Naive B cell (primary cell): ENCODE measurements at places on chromosomes 2 and 18.

DNA sequence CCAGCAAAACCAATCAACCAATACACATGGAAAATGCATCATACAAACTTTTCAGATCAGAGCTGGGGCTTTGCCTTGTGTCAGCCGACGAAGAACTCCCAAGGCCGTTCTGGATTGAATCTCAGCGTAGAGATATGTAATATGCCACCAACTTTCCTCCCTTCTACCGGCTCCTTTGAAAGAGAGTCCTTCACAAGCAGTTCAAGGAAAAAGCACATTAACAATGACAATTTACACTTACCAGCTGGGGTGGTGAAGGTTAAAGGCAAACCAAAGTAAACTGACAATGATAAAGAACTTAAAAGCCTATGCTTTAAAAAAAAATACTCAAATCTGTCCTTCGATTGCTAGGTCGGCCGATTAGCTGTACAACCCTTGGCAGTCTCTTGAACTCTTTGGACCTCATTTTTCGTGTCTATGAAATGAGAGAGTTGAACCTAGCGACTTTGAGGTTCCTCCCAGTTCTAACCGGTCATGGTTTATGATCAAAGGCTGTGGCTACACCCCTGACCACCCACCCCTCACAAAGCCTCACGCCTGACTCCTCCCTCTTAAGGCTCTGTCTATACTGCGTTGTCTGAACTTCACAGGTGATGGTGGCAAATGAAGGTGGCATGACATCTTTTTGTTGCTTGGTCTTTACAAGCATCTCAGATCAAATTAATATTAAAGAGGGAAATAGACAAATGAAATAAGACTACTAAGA lies 46.2 kb downstream of the BCL2 start:
- peak; percentile 37 for DNase-seq

- DNase-seq, result no peak
These were observed 419.6 kb upstream of the POU3F3 start for GRCh38 chr2:104434318-104434792.

DNA sequence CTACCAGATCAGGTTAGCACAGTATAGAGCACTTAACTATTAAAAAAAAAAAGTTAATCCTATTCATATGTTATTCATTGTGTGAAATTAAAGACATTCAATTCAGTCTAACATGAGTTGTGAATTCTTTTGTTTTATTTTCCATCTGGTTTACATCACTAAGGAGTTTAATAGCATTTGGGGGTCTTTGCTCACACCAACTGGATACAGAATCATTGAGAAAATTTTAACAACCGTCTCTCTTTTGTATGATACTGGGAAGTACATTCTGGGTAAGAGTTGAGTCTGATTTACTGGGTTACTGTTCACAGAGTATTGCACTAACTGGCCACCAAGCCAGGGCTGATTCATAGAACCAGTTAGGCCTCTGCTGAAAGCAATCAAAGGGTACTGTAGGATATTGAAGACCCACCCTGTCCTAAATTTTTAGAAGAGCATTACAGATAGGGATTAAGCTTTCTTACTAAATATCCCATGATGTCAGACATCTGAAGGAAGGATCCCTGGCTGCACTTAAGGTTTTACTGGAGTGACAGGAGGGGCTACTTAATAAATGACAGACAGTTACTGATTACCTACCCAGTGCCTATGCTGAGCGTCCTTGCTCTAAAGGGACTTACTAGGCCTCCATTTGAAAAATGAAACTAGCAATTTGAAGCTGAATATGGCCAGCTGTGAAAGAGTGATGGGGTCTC lies 387.9 kb downstream of the SETBP1 start:
- no peak for DNase-seq

DNA sequence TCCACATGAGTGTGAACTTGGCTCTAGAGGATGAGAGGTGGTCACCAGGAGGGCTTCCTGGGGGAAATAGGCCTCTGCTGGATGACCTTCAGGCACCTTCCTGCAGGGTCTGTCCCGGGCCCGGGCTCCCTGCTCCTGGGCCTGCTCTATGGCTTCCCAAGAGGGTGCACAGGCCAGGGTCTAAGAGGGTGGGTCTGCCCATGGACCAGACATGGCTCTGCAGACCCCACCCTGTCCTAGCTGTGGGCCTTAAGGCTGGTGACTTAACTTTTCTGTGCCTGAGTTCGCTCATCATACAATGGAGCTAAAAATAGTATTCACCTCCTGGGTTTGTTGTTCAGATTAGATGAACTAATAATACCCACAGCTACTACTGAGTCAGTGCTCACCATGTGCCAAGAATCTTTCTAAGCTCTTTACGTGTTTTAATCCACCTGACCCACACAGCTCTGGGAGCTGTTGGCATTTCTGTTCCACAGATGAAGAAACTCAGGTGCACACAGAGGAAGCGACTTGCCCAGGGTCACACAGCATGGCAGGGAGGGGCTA lies 14.4 kb downstream of the INHBB start:
- DNase-seq, result no peak

GRCh38 chr18:32346671-32347070 lies 124.0 kb downstream of the GAREM1 start:
- DNase-seq, result no peak

DNA sequence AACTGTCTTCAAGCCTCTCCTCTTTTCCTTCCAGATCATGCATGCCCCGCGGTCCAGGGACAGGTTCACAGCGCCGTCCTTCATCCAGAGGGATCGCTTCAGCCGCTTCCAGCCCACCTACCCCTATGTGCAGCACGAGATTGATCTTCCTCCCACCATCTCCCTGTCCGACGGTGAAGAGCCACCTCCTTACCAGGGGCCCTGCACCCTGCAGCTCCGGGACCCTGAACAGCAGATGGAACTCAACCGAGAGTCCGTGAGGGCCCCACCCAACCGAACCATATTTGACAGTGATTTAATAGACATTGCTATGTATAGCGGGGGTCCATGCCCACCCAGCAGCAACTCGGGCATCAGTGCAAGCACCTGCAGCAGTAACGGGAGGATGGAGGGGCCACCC lies 81.3 kb downstream of the FAM210A start:
- no peak for DNase-seq

GRCh38 chr2:21317131-21317530 lies 193.4 kb downstream of the TDRD15 start:
- peak; percentile 6 for DNase-seq

GRCh38 chr2:137250401-137250800 lies 485.1 kb downstream of the THSD7B start:
- no peak for DNase-seq

GRCh38 chr2:102224824-102225739 lies 38.3 kb downstream of the IL1RL2 start:
- no peak for DNase-seq

DNA sequence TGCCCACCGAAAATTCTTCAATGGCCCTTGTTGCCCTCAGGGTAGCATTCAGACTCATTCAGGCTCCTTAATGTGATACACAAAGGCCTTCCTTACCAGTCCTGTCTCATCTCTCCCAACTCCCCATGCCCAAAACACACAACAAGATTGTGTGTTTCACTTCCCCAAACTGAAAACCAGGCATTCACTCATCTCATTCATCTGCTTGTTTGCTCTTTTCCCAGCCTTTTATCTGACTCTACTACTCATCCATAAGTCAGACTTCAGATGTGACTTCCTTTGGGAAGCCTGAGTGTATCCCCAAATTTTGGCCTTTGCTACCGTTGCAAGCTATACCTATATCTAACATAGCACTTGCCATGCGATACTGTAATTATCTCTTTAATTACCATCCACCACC lies 9.7 kb upstream of the SLC39A10 start:
- DNase-seq, result peak; percentile 24

- DNase-seq, result no peak
These were observed 89.0 kb downstream of the EIPR1 start for GRCh38 chr2:3288470-3289170.

- peak; percentile 85 for DNase-seq
These were observed 157.9 kb downstream of the ANKRD44 start for GRCh38 chr2:197152451-197153228.

DNA sequence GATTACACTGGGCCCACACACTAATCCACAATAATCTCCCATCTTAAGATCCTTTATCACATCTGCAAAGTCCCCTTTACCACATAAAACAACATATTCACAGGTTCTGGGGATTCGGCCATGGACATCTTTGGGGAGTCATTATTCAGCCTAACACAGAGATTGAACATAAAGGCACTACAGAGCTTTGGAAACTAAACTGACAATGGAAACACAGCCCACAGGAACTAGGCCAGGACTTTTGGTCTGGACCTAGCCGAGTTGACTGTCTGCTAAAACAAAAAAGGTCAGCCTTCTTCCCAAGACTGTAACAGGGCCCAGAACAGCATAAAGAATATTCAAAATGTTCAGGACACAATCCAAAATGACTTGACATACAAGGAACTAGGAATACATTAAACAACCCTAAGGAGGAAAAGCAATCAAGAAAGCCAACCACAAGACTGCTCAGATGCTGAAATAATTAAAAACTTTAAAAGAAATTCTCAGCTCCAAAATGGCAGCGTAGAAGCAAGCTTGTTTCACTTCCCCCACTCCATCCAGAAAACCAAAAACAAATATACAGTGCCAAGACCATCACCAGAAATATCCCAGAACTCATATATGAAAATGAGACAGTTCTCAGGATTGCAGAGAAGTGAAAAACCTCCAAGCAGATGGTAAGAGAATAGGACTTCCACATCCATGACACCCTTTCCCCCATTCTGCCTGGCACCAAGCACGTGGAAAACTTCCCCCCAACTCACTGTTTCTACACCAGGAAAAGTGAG lies 207.8 kb downstream of the ATAD2B start:
- no peak for DNase-seq

DNA sequence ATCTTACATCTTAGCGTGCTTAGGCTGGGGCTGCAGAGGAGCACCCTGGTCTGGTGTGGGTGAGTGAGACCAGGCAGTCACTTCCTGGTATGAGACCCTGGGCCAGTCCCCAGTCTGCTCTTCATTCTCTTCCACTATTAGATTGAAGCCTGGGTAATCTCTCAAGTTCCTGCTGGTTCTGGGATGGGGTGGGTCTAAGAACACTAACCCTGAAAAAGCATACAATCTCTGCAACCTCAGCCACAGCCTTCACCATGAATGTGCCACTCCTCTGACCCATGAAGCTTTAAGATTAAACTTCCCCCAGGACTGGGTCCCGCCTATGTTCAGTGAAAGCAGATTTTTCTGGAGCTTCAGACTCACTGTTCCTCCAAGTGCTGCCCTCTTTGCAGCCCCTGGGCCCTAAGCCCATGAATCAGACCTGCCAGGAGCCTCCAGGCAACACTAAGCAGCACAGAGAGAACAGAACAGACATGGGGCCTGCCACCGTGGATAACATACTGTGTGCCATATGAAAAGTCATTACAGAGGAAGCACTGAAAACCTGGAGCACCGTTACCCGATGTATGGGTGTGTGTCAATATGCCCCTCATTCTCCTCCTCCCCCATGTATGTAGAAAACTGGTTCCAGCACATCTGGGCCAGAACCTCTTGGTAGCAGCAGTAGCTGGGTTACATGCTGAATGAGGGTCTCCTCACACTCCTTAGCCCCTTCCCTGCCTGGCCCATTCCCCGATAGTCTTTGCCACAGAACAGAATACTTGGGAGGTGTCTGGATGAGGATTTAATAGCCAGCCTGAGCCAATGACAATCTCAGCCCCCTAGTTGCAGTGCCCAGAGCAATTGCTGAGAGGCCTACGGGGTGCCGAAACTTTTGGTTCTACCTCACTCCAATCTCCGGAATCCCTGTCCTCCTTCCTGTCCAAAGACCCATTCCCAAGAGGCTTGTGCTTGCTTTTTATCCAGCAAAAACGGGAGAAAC lies 2.7 kb upstream of the SIX2 start:
- DNase-seq, result no peak

- DNase-seq, result no peak
These were observed 114.0 kb upstream of the STON1 start for GRCh38 chr2:48415836-48416515.

DNA sequence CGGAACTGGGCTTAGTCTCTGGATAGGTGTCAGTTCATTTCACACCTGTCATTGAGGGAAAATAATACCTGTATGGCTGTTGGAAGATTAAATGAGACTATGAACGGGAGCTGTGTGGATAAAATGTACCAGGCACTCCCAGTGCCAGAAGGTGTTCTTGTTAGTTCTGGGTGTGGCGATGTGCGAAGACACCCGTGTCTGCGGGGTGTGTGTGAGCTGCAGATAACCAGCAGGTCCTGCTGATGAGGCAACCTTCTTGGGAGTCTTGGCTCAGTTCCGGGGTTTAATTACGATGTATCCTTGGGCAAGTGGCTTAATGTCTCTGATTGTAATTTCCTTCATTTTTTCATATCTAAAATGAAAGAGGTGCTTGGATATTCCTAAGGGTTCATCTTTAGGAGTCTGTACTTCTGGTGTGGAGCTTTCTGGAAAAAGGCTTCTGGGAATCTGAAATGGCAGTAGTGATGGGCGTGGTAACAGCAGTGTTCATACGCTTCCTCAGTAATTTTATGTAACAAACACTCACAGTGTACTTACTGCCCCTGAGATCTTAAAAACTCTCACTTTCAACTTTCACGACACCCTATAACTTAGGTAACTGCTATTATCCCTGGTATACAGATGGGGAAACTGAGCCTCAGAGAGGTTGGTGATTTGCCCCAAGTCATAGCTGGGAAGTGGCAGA lies 35.0 kb downstream of the NEDD4L start:
- DNase-seq, result no peak

DNA sequence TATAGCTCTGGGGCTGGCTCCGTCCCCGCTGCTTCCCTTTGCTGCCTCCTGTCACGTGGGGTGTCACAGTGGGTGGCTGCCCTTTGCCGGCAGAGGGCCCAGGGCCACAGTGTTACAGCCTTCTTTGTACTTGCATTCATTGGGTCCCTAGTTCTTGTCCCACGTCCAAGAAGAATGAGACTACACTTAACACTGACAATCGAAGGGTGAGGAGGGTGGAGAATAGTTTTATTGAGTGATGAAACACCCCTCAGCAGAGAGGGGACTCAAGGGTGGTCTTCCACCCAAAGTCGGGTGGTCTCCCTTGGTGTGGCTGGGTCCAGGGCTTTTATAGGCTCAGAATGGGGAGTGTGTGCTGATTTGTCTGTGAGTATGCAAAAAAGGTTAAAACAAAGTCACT lies 1.9 kb downstream of the ATG4B start:
- no peak for DNase-seq

DNA sequence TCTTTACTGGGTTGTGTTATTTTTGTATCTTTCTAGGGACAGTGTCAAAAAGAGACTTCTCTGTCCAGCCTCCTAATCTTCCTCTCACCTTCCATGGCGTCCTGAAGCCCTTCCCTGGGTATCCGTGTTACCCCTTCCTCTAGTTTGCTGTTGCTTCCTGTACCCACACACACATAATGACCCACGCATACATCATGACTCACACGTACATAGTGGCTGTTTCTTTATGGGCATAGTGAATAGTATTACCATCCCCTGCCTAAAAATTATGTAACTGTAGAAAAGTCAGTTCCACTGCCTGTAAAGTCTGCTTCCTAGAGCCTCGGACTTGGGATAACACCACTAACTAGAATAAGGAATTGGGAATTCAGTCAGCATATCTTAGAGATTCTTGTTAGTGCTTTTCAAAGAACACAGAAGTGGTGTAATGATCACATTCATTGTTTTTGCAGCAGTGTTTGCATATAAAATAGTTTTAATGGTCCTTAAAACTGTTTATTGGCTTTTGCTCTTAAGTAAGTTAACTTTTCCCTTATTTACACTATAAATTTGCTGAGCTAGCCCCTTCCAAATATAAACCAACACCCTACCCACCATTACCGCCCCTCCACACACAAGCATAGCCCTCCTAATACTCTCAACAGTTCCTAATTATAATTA lies 308.4 kb upstream of the RAB12 start:
- no peak for DNase-seq
